ENCODE measurements at places on chromosomes 13 and 19.

DNA sequence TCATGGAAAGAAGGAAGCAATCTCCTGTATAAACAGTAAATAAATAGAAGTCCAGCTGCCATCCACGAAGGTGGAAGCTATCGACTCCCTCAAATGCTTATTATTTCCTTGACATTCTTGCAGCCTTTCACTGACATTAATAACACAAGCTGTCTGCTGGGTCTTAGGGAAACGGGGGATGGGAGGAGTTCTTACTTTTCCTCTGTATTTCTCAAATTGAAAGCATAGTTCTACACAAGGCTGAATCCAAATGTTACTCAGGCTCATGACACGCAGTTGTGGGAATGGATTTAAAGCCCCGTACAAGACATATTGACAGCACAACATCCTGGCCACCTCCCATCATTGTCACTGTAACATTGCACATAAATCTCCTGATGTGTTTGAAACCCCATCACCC is 4.0 kb downstream of the SERPINE3 start:
- DNase-seq: no peak

DNA sequence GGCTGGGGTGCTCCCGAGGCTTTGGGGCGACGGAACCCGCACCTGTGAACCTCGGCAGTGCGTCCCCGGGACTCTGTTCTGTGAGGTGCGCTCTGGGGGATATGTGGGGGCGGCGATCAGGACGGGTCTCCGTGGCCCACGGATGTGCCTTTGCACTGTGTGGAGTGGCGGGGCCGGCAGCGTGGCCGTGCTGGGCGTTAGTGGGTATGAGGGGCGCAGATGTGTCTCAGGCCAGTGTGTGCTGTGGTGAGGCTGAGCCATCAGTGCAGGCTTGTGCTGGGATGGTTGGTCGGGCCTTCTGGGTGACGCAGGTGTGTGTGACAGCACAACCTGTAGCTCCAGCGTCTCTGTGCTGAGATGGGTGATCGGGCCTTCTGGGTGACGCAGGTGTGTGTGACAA is 16.9 kb downstream of the ZNF331 start:
- DNase-seq: no peak

DNA sequence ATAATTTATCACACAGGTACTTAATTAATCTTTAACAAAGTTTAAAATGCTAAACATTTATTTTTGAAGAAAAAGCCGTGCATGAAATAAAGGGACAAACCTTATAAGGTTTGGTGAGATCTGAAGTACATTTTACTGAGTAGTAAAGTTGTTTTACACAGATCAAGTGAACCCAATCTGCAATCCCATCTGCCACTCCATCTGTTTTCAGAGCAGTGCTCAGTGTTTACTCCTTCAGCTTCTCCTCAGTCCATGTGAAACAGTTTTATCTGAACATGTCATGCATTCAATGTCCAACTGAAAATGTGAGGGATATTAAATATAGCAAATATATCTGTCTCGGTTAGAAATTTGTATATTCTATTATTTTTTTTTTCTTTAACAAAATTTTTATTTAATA is 166.8 kb downstream of the MAB21L1 start:
- DNase-seq: no peak

GRCh38 chr13:23644527-23645138 is 74.4 kb downstream of the TNFRSF19 start:
- DNase-seq: no peak

GRCh38 chr19:15149737-15150136 is 42.5 kb downstream of the SYDE1 start:
- DNase-seq: no peak

- DNase-seq: peak; percentile 82
These were observed 580 bp downstream of the HSD17B14 start for GRCh38 chr19:48835734-48836088.

DNA sequence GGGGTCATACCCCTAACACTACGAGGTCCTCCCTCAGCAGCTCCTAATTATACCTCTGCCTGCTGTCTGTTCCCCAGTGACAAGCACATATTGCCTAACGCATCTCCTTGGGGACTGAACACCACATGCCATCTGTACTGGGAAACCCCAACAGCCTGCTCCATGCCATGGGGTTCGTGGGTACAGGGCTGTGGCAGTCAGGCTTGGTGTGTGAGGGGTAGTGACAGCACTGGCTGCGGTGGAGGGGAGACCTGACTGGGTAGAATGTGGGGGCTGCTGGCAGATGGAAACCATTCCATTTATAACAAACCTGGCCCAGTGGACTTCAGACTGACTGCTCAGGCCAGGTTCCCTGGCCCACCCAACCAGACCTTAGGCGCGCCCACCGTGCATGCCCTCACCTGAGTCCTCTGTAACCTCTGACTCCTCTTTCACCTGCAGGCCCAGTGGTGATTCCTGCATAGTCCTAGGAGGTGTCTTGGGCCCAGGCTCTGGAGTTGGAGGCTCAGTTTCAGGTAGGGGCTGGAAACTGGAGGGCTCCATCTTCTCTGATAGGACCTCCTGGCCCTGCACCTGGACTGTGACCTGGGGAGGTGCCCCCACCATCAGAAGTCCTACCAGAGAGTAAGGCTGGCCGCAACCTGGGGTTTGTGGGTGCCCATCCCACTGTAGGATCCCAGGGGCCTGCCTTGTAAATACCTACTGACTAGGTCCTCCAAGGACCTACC is 3.0 kb downstream of the MZF1 start:
- DNase-seq: no peak

- DNase-seq: no peak
These were observed 11.6 kb upstream of the ZNF536 start for GRCh38 chr19:30360376-30361106.

GRCh38 chr19:29543381-29543780 is 17.6 kb downstream of the VSTM2B start:
- no peak for DNase-seq

DNA sequence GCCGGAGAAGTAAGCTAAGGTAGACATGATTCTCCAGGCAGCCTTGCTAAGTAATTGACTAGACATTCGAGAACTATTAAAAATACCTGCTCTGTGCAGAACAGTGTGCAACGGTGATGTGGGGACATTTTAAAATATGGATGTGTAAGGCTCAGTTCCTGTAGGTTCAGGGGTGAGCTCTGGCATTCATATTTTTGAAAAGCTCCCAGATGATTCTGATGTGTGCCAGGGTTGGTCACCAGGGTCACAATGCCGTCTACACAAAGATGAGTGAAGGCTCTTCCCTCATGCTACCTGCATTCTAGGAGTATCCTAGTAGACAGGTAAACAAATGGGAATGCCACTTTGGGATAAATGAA is 702 bp upstream of the EPSTI1 start:
- DNase-seq: no peak
